Activated T-helper 2 cell treated with anti-CD3 and anti-CD28 coated beads, Interferon-gamma antibody, Interleukin-2, Interleukin-4, amounts not matched to agents 10 μg/mL and 5 μg/mL and 100 μg/mL, durations not matched to agents 14 hours and 24 hours and 36 hours (primary cell): ENCODE measurements at places on chromosomes 12 and 14. TPM values are rescaled to one million over a fixed set of nuclear protein-coding genes. Genes with fewer than 3 reads are reported as not detected.

The DHRS2 gene
- 2.2 and 2.3 TPM in 2 replicates for total RNA-seq

The KCNK13 gene
- total RNA-seq, result 0.18 TPM in 1 of 2 replicates, not detected in the other

The CIT gene
- 52.6 and 53.5 TPM in 2 replicates for total RNA-seq

The TAMALIN gene
- 6.0 and 6.1 TPM in 2 replicates for total RNA-seq

GRCh38 chr12:3305904-3306619, 184.9 kb upstream of the PRMT8 start:
- no peak for DNase-seq
- no peak overlapping the region for H3K4me3 ChIP-seq
- no peaks in the 10 kb centered on the region for H3K4me1 ChIP-seq

GRCh38 chr14:41608681-41609390, 2.2 kb downstream of the LRFN5 start:
- no peaks in the 10 kb centered on the region for H3K36me3 ChIP-seq
- H3K4me3 ChIP-seq, result no peak overlapping the region
- no peak overlapping the region for H3K27ac ChIP-seq
- no peak for DNase-seq
- peaks cover 65% of the 10 kb centered on the region for H3K27me3 ChIP-seq

DNA sequence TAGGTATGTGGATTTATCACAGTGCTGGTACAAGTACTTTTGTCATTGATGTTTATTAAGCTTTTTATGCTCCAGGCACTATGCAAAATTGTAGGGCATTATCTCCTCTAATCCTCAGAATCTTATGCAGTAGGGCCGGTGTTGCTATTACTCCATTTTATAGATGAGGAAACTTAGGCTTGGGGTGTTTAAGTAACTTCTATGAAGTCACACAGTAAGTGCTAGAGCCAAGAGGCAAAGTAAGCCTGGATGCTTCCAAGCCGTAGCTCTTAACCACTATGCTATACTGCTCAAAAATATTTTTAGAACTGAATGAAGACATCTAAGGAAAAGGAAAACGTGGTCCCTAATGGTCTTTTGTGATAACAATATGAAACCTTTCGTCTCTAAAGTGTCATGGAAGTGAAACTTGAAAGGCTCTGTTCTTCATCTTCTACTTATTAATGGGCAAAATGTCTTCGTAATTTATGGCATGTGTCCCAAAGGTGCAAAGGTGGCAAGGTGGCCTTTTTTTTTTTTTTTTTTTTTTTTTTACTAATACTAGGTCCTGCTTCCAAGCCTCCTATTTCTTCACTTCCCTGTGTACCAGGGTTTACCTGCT, 85.2 kb downstream of the ETV6 start:
- peaks cover 48% of the 10 kb centered on the region for H3K36me3 ChIP-seq
- H3K4me1 ChIP-seq, result peaks cover 51% of the 10 kb centered on the region
- H3K27me3 ChIP-seq, result no peaks in the 10 kb centered on the region
- H3K4me3 ChIP-seq, result no peak overlapping the region
- no peak for DNase-seq

DNA sequence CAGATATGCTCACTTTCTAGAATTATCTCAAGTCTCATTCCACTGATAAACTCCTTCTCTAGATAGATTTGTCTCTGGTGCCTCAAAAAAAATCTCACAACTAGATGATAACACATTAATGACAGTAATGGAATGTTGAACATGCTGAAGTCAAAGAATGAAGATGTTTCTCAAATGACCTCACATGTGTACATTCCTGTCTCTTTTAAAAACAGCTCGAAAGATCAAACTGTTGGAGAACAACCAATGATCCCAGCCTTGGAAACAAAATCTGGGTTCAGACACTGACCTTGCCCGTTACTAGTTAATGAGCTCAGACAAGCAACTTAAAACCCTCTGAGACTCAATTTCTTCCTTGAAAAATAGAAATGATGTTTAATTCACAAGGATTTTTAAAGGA, 44.7 kb upstream of the KCNJ8 start:
- DNase-seq, result no peak
- H3K27ac ChIP-seq, result no peak overlapping the region
- no peaks in the 10 kb centered on the region for H3K4me1 ChIP-seq
- H3K4me3 ChIP-seq, result no peak overlapping the region
- H3K27me3 ChIP-seq, result no peaks in the 10 kb centered on the region

- H3K4me3 ChIP-seq, result no peak overlapping the region
- H3K27ac ChIP-seq, result no peak overlapping the region
- H3K27me3 ChIP-seq, result no peaks in the 10 kb centered on the region
- DNase-seq, result no peak
Measured at GRCh38 chr14:80188571-80188970, 22.7 kb downstream of the DIO2 start.
